ENCODE measurements at places on chromosomes 6 and 20. TPM values are rescaled to one million over a fixed set of nuclear protein-coding genes. Genes with fewer than 3 reads are reported as not detected.

DNA sequence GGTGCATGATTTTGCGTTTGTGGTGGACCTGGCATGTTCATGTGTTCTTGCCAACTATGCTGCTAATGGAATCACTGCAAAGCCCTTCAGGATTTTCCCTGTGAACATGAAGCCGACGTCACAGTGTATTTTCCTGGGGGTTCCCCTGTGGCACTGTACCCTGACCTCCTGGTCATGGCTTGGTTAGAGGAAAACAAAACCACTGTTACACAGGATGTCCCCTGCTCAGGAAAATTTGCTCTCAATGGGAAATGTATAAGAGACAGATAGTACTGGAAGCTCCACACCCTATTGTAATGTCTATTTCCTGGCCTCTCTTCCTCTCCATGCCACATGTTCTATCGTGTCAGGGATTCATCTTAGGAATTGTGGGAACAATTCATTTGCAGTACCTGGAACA lies 19.7 kb downstream of the TSHZ2 start:
- H3K4me3 ChIP-seq = no peak overlapping the region
- H3K4me1 ChIP-seq = peaks cover 11% of the 10 kb centered on the region
- no peak for DNase-seq
- H3K27ac ChIP-seq = peak overlapping the region; percentile 11
- H3K27me3 ChIP-seq = no peaks in the 10 kb centered on the region

- peaks cover 4% of the 10 kb centered on the region for H3K36me3 ChIP-seq
- no peaks in the 10 kb centered on the region for H3K4me1 ChIP-seq
- no peak overlapping the region for H3K27ac ChIP-seq
- DNase-seq = no peak
- no peak overlapping the region for H3K4me3 ChIP-seq
Observed at GRCh38 chr20:51661609-51662178, 106.5 kb downstream of the ATP9A start.

DNA sequence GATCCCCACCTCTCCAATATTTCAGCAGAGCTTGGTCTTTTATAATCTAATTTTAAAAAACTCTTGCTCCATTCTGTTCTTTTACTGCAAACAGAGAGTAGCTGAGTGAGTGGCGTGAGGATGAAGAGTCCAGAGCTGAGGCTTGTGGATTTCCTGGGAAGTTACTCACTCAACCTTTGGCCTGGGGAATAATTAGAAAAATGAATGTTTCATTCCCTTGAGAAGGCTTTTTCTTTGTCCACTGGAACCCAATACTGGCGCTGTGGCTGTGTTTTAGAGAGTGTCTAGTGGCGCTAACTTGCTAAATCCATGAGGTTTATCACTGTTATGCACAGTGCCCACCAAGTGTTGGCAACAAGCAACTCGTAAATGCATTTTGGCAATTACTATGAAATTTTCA lies 251.5 kb downstream of the HIVEP2 start:
- no peaks in the 10 kb centered on the region for H3K4me1 ChIP-seq
- H3K36me3 ChIP-seq = no peaks in the 10 kb centered on the region
- no peaks in the 10 kb centered on the region for H3K27me3 ChIP-seq
- no peak overlapping the region for H3K4me3 ChIP-seq
- no peak for DNase-seq

DNA sequence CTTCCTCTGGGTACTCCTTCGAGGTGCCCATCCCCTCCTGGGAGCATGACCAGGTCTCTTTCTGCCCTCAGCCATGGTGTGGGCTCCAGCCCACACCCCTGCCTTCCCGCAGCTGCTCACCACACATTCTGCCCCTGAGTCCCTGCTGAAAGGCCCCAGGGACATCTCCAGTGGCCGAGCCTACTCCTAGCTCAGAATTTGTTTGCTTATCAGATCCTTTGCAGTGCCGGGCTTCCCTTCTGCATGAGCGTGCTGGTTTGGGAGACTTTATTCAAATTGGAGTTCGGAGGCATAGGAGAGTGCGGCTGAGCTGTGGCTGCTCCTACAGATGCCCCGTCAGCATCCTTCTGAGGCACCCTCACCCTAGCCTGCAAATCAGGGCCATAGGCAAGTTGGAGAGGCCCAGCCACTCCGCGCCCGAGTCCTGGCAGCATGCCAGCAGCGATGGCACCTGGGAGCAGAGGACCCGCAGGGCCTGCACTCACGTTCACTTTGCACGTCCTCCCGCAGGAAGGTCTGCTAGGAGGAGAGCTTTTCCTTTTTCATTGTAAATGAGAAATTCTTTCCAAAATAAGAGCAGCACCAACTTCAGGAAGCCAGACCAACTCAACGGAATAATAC lies 327.3 kb downstream of the QKI start:
- no peak overlapping the region for H3K4me3 ChIP-seq
- H3K4me1 ChIP-seq = peaks cover 14% of the 10 kb centered on the region
- H3K36me3 ChIP-seq = no peaks in the 10 kb centered on the region
- no peak overlapping the region for H3K27ac ChIP-seq

DNA sequence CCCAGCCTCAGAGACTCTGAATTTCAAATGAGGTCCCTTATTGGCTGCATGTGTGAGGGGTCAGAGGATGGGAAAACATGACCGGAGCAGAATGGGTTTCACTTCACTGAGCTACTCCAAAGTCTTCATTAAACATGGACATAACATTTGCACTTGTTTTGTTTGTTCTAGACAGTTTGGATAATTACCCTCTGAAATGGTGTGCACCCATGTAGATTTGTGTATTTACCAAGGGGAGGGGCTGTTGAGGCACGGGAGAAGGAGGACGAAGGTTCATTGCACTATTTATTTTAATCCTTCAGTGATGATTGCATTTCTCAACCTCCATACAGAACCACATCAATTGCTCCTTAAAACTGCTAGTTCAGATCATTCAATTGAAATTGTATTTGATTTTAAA lies 364.2 kb downstream of the TFAP2B start:
- DNase-seq = no peak
- no peak overlapping the region for H3K27ac ChIP-seq
- no peaks in the 10 kb centered on the region for H3K27me3 ChIP-seq
- H3K4me3 ChIP-seq = no peak overlapping the region

- no peak for DNase-seq
- H3K4me1 ChIP-seq = no peaks in the 10 kb centered on the region
- no peak overlapping the region for H3K27ac ChIP-seq
- H3K4me3 ChIP-seq = no peak overlapping the region
- H3K36me3 ChIP-seq = no peaks in the 10 kb centered on the region
- no peaks in the 10 kb centered on the region for H3K27me3 ChIP-seq
Observed at GRCh38 chr6:77502981-77503380, 39.7 kb upstream of the HTR1B start.

DNA sequence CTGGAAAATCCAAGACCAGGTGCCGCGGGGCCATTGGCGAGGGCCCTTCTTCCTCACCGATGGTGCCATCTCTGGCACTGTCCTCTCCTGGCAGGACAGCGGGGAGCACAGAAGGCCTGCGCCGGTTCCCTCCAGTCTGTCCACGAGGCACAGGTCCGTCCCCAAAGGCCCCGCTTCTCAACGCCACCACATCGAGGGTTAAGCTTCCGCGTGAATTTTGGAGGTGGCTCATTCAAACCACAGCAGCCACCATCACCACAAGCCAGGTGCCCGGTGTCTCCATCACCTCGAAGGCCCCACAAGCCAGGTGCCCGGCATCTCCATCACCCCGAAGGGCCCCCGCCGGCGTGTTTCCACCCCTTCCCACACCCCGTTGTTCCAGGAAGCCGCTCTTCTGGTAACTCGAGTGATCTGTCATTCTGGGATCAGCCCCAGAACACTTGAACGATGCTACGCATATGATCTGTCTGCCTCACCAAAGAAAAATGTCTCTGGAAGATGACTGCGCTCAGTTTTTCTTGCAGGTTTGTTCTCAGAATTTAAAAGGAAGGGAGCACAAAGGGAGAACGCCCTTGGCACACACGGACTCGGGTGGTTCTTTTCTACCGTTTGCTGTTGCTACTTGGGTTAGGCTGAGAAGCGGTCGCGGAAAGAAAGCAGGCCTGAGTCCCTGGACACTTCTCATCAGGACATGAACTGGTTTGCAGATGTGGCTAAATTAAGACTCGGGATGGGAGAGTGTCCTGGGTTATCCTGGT lies 9.9 kb upstream of the KIF25 start:
- H3K27me3 ChIP-seq = no peaks in the 10 kb centered on the region
- no peaks in the 10 kb centered on the region for H3K36me3 ChIP-seq
- H3K4me3 ChIP-seq = no peak overlapping the region
- H3K4me1 ChIP-seq = no peaks in the 10 kb centered on the region
- H3K27ac ChIP-seq = peak overlapping the region; percentile 65

DNA sequence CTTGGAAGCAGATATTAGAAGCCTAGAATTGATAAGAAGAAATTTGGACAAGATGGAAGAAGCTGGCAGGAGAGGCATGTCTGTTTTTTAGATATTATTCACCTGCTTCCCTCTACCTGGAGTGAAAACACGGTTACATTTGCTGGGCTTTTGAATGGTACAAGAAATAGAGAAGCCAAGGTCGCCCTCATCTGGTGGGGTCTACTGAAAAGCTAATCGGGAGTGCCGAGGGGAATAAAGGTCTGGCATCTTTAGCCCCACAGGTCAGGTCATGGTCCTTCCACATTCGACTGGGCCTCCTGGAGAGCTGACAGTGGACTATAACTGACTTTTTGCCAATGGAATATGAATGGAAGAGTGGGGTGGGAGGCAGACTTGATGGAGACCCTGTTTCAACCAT lies 4.6 kb upstream of the C2 start:
- H3K4me3 ChIP-seq = no peak overlapping the region
- no peaks in the 10 kb centered on the region for H3K4me1 ChIP-seq
- H3K36me3 ChIP-seq = no peaks in the 10 kb centered on the region
- no peaks in the 10 kb centered on the region for H3K27me3 ChIP-seq
- no peak overlapping the region for H3K27ac ChIP-seq

- H3K36me3 ChIP-seq = no peaks in the 10 kb centered on the region
- DNase-seq = no peak
Observed at GRCh38 chr6:66599541-66599940, 892.5 kb upstream of the EYS start.

GRCh38 chr20:3013771-3014170 lies 29.7 kb upstream of the GNRH2 start:
- no peak overlapping the region for H3K27ac ChIP-seq

- H3K36me3 ChIP-seq = no peaks in the 10 kb centered on the region
- H3K4me1 ChIP-seq = no peaks in the 10 kb centered on the region
- peaks cover 6% of the 10 kb centered on the region for H3K27me3 ChIP-seq
- no peak overlapping the region for H3K4me3 ChIP-seq
Observed at GRCh38 chr20:13870170-13870748, 85.4 kb downstream of the NDUFAF5 start.

Gene RHAG
- not detected for total RNA-seq

Gene ZNF311
- 0.20 TPM for total RNA-seq

All from heart right ventricle (tissue), 16 donors.